CD4-positive, alpha-beta T cell treated with Interleukin-12 subunit alpha and Interleukin-12 subunit beta, for 1 hour (primary cell): ENCODE measurements at places on chromosomes 7 and 10.

- peak; percentile 25 for DNase-seq
These were observed 2.1 kb downstream of the PAXIP1 start for GRCh38 chr7:155000795-155001194.

DNA sequence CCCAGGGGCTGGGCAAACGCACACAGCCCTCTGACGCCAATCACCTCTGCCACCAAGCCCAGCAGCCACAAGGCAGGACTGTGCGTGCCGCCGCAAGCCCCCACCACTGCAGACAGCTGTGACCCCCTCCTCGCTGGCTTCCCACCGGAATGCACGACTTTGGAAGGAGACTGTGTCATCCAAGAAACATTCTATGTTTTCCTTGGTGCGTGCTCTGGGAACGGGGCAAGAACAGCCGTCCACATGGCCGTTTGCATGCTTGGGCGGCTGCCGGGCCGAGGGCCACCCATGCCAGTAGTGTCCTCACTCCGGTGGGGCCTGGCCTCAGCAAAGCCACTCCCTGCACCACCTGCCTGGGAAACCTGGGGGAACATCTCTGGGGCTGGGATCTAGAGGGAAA, 17.6 kb upstream of the ELN start:
- no peak for DNase-seq

GRCh38 chr7:27180431-27181420, 4.3 kb downstream of the HOXA11 start:
- DNase-seq = no peak

- DNase-seq = no peak
These were observed 75.1 kb upstream of the LEP start for GRCh38 chr7:128165927-128166420.

DNA sequence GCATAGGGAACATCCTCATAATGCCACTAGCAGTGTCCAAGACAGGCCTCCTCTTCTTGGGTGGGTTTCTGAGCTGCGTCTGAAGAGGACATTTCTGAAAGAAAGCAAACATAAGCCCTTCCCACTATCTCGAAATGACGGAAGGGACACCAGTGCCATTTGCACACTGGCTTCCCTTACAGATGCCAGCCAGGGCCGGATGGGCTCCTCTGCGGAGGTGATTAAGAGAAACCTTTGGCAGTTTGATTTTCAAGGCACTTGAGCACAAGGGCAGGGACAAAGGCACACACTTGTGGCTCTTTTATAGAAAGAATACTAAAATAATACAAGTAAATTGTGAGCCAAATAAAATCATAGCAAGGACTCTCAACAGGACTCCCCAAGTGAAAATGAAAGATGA, 106.6 kb upstream of the CELF2 start:
- DNase-seq = no peak

- DNase-seq = no peak
These were observed 12.8 kb downstream of the GCK start for GRCh38 chr7:44176486-44176885.

- DNase-seq = no peak
These were observed 121.5 kb upstream of the ZMIZ1 start for GRCh38 chr10:78947226-78947625.

GRCh38 chr10:122487174-122487765, 25.9 kb downstream of the HTRA1 start:
- no peak for DNase-seq

GRCh38 chr10:24858288-24859270, 93.8 kb downstream of the PRTFDC1 start:
- DNase-seq = no peak

DNA sequence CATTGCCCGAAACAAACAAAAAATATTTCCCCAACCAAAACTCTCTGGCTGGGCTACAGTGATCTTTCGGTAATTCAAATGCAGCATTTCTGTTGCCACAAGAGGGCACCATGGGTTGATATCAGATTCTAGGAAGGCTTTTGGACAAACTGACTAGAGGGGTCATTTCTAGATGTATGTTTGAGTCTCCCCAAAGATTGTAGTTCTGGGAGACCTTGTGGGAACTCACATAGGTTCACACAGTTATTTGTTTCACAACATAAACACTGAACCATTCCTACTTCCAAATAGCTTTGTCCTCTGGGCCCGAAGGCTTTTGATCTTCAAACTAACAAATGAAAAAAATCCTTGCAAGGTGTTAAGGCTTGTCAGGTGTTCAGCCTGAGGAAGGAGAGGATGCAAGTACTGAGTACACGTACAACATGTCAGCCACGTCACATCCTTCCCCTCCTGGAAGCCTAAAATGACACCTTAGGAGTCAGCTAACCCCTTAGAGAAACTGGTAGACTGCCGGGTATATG, 37.0 kb upstream of the IL15RA start:
- peak; percentile 76 for DNase-seq

- DNase-seq = no peak
These were observed 17.0 kb downstream of the AGK start for GRCh38 chr7:141568227-141568626.

GRCh38 chr10:2145926-2146478, 408.7 kb upstream of the ADARB2 start:
- DNase-seq = no peak

GRCh38 chr10:7102084-7102483, 308.8 kb downstream of the SFMBT2 start:
- no peak for DNase-seq

GRCh38 chr10:810351-810846, 120.9 kb upstream of the DIP2C start:
- DNase-seq = no peak

- DNase-seq = no peak
These were observed 504 bp upstream of the BMPER start for GRCh38 chr7:33904681-33905388.

DNA sequence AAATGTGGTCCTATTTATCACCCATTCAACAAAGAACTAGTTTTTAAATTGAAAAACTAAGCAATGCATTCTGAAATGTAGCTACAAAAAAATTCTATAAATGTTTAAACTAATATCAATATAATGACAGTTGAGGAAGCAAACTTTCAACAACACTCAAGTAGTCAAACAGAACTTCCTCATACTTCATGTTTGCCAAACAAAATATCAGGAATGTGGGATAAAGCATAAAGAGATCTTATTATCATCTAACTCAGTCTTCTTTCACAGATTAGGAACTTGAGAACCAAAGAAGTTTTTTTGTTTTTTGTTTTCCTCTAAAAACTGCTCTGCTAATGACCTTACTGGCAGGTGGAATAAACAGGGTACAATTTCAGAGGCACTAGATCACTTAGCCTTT, 116.2 kb downstream of the JAZF1 start:
- no peak for DNase-seq

- DNase-seq = no peak
These were observed 59.7 kb downstream of the TLL2 start for GRCh38 chr10:96453856-96454583.

GRCh38 chr7:114663502-114663901, 248.9 kb downstream of the FOXP2 start:
- no peak for DNase-seq

DNA sequence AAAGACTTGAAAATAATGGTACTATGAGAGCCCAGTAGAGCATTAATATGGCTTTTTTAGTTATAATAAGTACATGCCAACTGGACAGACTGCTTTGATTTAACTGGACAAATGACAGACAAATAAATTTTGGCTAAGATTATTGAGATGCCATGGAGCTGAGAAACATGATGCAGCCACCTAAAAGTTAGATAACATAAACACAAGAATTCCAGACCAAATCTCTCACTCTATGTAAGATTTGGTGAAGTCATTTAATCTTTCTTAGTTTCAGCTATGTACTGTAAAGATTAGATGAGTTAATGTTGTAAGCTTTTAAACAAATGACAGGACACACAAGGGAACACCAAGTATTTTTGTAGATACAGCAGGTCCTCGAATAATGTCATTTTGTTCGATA, 118.2 kb downstream of the CACNA2D1 start:
- no peak for DNase-seq

DNA sequence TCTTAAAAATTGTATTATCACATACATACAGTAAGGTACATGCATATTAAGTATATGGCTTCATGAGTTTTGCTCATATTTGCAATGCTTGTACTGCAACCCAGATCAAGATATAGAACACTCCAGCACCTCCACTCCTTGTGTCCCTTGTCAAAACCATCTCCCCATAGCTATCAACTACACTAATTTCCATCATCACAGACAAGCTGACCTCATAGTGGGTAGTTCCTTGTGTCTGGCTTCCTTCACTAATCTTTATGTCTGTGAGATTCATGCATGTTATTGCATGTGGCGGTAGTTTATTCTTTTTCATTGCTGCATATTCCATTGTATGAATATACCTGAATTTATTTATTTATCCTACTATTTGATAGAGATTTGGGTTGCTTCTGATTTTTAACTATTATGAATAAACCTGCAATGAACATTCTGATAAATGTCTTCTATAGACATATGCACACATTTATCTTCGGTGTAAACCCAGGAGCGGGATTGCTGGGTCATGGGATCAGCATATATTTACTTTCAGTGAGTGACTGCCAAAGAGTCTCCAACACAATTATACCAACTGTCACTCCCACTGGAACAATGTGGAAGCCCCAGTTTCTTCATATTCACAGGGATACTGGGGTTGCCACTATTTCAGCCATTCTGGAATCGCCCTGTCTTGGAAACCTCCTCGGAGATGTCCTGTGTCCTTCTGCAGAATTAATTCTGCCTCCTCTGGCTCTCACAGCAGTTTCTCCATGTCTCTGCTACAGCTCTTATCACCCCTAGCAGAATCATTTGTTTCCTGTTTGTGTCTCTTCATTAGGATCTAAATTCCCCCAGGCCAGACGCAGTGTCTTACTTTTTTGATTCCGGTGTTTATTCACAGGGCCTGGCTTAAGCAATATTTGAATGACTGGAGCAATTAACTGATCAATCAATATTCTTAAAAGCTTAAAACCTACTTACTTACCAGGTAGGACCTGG, 14.7 kb upstream of the ADAM12 start:
- DNase-seq = no peak

GRCh38 chr10:11325817-11326216, 285.6 kb downstream of the USP6NL start:
- DNase-seq = no peak

DNA sequence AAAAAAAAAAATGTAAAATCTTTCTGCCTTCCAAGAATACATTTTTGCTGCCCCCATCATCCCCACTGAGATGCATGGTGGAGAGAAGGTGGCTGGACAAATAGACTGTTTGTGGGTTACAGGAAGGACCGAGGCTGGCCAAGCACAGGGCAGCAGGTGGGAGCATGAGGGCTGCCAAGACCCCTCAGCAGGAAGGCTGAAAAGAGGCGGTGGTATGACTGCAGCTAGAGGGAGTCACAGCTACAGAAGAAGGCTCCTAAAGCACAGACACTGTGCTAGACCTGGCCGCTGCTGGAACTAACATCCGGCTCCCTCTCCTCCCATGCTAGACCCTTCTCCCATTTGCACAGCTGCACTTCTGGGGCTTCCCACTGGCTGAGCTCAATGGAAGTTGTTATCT, 289.6 kb downstream of the TCERG1L start:
- DNase-seq = no peak

DNA sequence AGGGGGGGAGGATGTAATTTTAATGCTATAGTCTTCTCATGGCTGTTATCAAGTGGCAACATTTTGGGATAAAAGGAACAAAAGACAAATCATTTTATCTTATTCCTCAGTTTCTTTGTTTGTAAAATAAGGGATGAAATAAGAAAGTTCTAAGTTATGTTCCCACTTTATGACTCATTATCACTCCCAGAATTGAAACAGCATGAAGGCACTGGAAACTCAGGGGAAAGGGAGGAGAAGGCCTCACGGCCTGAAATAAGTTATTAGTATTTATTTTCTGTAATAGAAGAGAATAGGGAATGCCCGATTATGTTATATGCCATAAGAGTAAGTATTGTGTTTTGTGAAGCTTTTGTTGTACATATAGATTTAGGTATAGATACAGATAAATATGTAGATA, 85.0 kb upstream of the NAMPT start:
- no peak for DNase-seq

- no peak for DNase-seq
These were observed 162.4 kb upstream of the MDFIC start for GRCh38 chr7:114759347-114760062.

- no peak for DNase-seq
These were observed 21.1 kb downstream of the SMURF1 start for GRCh38 chr7:99122762-99123161.

DNA sequence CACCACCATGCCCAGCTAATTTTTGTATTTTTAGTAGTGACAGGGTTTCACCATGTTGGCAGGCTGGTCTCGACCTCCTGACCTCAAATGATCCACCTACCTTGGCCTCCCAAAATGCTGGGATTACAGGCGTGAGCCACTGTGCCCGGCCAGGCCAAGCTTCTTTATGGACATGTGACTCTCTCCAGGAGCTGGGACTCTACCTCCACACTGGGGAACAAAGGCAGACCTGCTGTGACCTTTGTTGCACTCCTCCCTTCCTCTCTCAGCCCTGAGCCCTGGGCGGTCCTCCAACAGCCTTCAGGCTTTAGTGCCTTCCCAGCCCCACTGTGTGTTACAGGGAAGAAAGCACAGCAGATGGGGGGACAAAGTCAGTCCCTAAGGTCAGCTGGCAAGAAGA, 55.0 kb upstream of the DUSP5 start:
- no peak for DNase-seq

DNA sequence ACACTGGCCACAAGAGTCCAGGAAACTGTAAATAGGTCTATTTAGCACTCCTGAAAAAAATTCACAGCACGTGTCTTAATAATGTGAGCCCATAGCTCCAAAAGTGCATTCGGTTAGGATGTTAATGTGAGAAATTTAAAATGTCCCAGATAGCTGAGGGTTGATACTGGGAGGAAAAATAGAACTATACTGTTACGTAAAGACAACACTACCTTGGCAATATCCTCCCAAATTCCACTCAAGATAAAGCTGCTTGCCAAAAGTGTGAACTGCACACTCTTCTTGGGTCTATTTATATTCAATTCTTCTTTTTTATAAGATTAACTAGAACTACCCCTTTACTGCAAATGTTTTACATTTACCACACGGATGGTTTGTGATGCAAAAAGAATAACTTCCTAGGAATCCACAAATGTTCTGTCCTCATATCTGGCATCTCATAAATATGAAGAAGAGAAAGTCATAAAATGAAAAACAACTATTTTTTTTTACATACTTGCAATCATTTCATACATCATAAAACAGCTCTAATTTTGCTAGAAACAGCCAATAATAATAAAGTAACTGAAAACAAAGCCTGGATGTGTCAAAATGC, 10.4 kb downstream of the RAB11FIP2 start:
- no peak for DNase-seq

DNA sequence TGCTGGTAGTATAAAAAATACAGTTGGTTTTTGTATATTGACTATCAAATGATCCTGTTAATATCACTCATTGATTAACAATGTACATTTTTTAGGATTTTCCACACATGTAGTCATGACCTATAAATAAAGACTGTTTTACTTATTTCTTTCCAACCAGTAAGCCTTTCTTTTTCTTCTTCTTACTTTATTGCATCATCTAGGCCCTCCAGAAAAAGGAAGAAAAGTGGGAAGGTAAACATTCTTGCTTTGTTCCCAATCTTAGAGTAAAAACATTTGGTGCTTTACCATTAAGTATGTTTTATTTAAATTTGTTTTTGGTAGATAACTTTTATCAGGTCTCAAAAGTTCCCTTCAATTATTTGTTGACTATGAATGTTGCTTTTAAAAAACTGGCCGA, 47.1 kb upstream of the CCNY start:
- no peak for DNase-seq

GRCh38 chr10:97499561-97500296, 1.0 kb downstream of the UBTD1 start:
- DNase-seq = no peak
